ENCODE measurements at places on chromosomes 12 and 14.
A peak's percentile ranks its signal among the peaks of the same experiment; 100 is the strongest.

GRCh38 chr14:100540141-100540925 lies 46.9 kb downstream of the BEGAIN start:
- no peak for DNase-seq

DNA sequence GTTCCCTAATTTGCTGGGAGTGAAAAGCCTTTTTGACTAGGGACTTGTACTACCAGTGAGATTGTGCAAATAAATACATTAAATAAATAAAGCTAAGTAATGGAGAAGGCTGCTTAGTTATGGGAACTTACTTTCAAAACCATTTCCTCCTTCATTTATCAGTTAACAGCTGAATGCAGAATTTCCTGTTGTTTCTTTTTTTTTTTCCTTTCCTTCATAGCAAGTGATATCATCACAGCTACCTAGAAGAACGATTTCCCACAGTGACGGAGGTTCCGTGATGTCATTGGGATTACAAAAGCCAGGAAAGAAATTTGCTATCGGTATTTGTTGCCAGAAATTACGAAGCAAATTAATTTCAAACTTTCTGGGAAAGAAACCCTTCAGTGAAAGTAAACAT lies 42.1 kb upstream of the SOCS2 start:
- DNase-seq: no peak

DNA sequence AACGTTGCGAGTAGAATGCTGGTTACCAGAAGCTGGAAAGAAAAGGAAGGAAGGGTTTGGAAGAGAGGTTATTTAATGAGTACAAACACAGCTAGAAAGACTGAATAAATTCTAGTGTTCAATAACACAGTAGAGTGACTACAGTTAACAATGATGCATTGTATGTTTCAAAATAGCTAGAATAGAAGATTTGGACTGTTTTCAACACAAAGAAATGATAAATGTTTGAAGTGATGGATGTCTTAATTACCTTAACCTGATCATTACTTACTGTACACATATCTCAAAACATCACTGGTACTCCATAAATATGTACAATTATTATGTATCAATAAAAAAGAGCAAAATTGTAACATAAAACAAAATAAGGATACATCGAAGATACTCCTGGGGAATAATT lies 1221.8 kb upstream of the SEL1L start:
- DNase-seq: no peak

GRCh38 chr14:30114051-30114450 lies 186.4 kb upstream of the PRKD1 start:
- DNase-seq: no peak

DNA sequence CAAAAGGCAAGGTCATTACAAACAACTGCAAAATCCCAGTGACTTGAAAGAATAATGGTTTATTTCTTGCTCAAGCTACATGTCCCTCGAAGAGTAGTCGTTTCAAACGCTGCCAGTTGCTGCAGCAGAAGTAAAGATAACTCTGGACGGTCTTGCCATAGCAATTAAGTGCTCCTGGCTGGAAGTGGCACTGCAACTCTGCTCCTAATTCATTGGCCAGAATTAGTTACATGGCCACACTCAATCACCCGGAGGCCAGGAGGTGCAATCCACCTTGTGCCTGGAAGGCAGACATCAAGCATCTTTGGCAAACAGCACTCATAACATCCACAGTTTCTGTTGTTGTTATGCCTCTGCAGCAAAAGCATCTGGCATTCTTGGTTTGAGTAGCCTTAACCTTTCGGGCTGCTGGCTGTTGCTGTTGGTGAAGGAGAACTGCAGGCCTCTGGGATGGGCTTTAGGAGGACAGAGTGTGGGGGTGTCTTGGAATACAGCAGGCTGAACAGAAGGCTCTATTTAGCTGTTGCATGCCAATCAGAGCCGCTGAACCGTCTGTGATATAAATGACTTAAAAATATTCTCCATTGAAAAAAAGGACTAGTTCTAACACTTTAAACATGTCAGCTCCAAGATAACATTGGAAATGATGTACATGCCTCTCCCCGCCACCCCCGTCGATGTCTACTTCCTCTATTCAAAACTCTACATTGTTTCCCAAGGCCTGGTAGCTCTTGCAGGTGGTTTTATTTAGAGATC lies 123.5 kb upstream of the DYRK2 start:
- DNase-seq: no peak

- DNase-seq: no peak
Observed at GRCh38 chr14:36518586-36519430, 1.2 kb downstream of the NKX2-1 start.

- DNase-seq: no peak
Observed at GRCh38 chr12:49462083-49462744, 76.6 kb upstream of the KCNH3 start.

- no peak for DNase-seq
Observed at GRCh38 chr12:44000309-44000952, 164.6 kb downstream of the TMEM117 start.

DNA sequence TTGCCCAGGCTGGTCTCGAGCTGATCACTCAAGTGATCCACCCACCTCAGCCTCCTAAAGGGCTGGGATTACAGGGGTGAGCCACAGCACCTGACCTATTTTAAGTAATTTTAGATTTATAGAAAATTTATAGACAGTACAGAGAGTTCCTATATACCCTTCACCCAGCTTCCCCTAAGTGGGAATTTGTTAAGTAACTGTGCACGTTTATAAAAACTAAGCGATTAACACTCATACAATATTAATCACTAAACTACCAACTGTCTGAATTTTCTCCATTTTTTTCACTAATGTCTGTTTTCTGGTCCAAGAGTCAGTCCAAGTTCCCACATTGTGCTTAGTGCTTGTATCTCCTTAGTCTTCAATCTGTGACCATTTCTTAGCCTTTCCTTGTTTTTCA lies 5.5 kb downstream of the IL31 start:
- no peak for DNase-seq

DNA sequence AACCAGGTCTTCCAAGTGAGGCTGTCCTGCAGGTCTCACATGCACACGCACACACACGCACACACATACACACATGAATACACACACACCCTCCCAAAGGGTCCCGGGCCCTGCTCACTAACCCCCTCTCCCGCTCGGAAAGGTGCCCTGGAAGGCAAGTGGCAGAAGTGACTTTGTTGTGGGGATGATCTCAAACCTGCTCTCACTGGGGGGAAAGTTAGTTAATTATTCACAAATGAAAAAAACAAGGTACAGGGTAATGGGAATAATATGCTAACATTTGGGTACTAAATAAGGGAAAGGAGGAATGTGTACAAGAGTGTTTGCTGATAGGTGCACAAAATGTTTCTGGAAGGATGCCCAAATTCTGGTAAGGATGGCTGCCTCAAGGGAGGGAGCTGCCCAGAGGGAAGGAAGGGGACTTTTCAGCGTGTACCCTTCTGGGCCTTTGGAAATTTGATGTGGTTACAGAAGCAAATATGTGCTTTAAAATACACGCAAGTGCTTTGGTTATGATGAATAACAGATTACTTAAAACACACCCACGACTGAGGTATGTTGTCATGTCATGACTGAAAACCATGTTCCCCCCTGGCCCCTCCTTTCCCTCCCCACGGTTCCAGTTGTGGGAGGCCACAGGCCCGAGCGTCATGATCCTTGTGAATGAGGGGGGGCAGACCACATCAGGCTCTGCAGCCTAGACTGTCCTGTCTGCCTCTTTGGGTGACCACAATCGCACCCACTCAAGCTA lies 43.3 kb upstream of the PLEKHG6 start:
- peak; percentile 10 for DNase-seq

DNA sequence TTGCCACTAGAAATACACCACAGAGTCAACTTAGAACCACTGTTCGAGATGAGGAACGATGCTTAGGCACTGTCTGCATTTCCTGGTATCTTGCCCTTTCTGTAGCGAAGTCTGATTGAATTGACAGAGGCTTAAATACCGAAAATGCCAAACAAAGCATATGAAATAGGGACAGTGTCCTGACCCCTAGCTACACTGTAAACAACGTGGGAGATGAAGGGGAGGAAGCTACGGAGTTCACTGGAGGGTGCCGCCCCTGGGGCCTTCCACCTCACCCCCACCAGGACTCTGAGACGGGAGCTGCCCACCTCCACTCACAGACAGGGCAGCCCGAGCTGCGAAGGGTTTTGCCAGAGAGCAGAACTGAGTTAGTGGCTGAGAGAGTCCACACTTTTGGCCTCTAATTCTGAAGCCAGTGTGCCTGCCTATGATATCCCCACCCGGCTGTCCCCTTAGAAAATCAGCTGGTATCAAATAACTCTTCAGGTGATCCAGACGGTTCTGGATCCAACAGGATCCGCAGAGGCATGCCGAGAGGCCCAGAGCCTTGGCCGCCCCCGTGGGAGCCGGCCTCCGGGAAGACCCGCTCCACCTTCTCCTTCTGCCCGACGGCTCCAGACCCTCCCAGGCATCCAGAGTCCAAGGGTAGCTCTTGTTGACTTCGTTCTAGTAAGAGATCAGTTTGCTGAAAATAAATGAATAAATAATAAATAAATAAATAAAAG lies 230.7 kb upstream of the DIO3 start:
- DNase-seq: no peak

DNA sequence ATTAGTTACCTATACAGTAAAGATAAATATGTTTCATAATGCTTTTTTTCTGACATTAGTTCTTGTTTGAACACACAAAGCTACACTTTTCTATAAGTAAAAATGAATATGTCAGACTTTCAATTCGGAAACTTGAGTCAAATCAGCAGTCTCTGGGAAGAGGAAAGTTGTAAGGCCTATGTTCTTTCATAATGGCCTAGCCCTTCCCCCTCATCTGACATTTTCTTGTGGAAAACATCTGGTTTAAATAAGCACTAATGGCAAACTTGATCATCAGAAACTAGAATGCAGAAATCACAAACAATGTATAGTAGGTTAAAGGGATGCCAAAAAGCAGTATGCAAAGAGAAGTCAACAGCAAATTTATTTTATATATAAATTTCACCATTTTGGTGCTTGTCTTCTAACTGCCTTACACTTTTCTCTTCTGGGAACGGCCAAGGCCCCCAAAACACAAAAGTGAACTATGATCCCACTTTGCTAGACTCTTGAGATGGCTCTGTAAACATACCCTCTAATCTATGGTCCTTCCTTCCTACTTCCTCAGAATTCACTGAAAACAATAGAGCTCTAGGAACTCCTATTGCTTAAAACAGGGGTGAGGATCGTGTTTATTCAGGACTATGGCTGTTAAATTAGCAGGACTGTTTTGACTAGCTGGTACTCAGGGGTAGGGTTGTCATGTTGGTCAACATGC lies 444.1 kb downstream of the RAD51B start:
- DNase-seq: no peak

GRCh38 chr14:70020352-70021170 lies 141.3 kb downstream of the SMOC1 start:
- DNase-seq: no peak

- DNase-seq: no peak
Observed at GRCh38 chr14:94390372-94391086, 2.1 kb upstream of the SERPINA1 start.

DNA sequence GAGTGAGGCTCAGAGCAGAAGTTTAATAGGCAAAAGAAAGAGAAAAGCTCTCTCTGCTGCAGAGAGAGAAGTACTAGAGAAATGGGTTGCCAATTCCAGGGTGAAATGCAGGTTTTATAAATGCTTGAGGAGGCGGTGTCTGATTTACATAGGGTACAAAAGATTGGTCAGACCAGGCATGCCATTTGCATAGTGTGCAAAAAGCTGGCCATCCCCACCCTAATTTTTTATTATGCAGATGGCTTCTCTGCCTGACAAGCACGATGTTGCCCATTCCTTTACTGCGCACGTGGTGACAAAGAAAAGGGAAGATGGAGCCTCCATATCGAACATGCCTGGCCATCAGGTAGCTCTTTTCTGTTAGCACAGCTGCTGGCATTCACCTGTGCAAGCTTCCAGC lies 209.3 kb upstream of the PPFIA2 start:
- DNase-seq: no peak

DNA sequence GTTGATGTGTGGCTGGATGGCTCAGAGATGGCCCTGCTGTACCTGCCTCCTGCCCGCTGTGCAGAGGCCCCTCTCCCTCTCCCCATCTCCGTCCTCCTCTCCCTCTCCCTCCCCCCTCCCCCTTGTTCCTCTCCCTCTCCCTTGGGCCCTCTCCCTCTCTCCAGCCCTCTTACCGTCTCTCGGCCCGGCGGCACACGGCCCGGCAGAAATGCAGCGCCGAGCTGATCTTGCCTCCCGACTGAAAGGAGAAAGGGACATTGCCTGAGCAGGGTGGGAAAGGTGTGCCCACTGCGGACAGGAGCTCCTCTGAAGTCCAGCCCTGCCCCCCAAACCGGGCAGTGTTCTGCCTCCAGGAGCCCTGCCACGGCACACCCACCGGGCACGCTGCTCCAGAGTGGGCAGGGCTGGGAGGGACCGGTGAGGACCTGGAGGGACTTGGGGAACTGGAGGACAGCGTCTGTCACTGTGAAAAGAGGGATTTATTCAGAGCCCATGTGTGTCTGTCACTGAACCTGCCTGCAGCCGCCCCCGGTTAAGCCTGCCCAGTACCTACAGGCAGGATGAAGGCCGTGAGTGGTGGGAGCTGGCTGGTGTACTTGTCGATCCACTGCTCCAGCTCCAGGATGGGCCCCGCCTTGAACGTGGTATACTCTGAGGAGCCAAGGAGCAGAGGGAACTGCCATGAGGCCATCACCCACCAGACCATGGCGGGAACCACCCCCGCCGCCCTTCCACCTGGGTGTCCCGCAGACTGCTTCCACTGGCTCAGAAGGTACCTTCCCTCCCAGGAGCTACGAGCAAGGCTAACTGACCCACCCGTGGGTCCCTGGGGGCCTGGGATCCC lies 12.2 kb downstream of the MMAB start:
- no peak for DNase-seq

DNA sequence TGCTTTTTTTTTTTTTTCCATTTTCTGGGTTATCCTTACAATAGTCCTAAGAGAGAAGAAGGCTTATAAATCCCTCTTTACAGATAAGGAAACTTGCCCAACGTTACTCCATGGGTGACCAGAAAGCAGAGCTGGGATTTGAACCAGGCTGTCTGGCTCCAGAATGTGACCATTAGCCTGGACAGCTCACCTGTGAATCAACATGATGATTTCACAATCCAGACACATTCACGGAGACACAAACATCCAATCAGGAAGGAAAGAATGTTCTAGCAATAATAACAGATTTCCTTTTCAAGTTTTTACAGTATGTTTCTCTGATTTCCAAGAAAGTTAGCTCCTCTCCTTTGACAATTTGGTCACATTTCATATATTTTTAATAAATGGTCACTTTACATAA lies 118.3 kb downstream of the GALC start:
- no peak for DNase-seq

- DNase-seq: no peak
Observed at GRCh38 chr12:24997970-24998582, 49.2 kb upstream of the BCAT1 start.
